ENCODE measurements at places on chromosomes 12 and 14.

DNA sequence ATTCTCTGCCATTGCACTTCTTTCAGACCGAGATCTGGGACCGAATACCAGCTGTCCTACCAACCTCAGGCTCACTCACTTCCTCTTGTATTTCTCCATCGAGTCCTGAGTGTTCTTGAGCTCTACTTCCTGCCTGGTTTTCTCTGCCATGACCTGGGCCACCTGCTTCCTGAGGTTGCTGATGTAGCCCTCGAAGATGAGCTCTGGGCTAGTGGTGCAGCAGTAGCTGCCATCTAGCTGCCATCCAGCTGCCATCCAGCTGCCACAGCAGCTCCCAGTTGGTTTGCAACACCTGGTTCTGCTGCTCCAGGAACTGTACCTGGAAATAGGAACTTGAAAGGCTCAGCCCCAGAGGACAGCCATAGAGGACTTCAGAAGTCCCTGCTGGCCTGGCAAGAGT lies 15.0 kb upstream of the KRT73 start:
- no peak for DNase-seq

DNA sequence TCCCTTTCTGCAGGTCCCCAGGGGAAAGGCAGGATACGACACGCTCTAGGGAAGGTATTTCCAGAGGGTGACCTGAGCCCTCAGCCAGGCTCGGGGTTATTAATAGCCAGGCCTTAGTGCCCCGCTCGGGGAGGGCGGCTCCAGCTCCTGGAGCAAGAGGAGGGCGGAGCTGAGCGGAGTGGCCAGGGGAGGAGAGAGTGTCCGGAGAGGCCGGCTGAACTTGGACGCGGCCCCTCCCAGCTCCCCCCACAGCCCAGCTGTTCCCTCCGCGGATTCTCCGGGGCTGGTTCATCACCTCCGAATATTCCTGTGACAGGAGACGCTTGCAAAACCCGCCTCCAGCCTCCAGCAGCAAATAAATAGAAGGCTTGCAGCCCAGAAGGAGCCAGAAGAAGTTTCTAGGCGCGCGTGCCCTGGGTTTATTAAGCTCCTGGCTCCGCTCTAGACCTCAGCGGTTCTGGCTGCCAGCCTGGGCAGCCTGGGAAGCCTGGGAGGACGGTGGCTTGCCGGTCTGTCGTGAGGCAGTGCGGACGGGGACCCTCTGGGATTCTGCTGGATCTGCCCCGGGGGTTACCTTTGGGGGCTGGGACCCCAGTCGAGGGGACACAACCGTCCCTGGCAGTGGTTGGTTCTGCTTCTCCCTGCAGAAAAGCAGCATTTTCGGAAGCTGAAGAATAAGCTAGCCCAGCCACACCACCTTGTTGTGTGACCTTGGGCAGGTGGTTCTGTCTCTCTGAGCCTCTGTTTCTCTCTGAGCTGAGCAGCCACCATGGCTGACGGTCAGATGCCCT lies at the start of gene HSPB8:
TSS of gene HSPB8 (plus strand) at position 388 of the 791 bp plus-strand sequence. CDS start at position 770, 382 bp downstream.
- DNase-seq: peak; percentile 94

- DNase-seq: peak; percentile 44
These were observed 50.1 kb downstream of the CRADD start for GRCh38 chr12:93727195-93727811.

DNA sequence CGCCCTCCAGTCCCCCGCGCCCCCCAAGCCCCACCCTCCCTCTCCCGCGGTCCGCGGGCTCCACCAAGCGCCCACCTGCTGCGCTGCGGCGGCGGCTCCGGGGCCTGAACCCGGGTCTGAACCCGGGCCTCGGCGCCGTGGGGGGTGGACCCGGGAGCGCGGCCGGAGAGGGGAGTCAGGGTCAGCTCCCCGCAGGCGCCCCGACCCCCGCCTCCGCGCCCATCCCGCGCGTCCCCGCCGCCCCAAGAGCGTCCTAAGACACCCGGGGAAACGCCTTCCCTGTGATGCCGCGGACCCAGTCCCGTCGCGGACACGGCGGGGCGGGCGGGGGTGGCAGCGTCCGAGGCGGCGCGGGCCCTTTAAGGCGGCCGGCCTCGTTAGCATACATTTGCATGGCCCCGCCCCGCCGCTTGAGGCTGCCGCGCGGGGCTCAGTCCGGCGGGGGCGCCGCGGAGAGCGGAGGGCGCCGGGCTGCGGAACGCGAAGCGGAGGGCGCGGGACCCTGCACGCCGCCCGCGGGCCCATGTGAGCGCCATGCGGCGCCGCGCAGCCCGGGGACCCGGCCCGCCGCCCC lies at the start of gene MMP17:
TSS of gene MMP17 (plus strand) at position 433 of the 574 bp plus-strand sequence. CDS start at position 535, 102 bp downstream.
- no peak for DNase-seq

- DNase-seq: no peak
These were observed 98.8 kb downstream of the DUSP6 start for GRCh38 chr12:89253488-89253887.

DNA sequence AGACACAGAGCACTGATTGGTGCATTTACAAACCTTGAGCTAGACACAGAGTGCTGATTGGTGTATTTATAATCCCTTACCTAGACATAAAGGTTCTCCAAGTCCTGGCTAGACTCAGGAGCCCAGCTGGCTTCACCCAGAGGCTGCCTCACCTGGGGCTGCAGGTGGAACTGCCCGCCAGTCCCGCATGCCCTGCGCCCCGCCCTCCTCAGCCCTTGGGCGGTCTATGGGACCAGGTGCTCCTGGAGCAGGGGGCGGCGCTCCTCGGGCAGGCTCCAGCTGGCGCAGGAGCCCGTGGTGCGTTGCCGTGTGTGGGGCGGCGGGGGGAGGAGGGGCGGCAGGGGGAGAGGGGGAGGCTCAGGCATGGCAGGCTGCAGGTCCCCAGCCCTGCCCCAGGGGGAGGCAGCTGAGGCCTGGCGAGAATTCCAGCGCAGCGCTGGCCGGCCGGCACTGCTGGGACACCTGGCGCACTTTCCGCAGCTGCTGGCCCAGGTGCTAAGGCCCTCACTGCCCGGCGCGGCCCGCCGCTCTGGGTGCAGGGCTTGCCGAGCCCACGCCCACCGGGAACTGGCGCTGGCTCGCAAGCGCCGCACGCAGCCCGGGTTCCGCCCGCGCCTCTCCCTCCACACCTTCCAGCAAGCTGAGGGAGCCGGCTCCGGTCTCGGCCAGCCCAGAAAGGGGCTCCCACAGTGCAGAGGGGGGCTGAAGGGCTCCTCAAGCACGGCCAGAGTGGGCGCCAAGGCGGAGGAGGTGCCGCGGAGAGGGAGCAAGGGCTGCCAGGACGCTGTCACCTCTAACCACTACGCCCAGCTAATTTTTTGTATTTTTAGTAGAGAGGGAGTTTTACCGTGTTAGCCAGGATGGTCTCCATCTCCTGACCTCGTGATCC lies 3.1 kb upstream of the SLCO1B3 start:
- DNase-seq: no peak

GRCh38 chr14:33978892-33979612 lies 28.2 kb upstream of the EGLN3 start:
- no peak for DNase-seq

GRCh38 chr14:78790271-78790670 lies 620.1 kb downstream of the NRXN3 start:
- no peak for DNase-seq

GRCh38 chr12:6541371-6542165 lies 7.3 kb downstream of the GAPDH start:
- DNase-seq: no peak

DNA sequence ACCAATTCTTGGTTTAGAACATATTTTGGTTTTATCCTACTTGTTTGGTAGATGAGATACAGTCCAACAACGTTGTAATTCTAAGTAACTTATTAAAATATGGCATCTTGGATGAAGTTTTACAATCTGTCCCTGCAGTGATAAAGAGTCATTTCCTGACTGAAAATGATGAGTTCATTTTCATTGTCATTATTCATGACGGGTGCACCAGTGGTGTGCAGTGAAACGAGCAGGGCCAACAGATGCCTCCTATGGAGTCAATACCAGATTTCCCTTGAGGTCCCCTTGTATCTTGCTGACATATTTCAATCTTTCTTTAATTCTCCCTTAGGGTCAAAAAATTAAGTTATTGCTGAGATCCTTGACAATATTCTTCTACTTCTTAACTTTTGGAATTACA lies 438.5 kb downstream of the LRIG3 start:
- no peak for DNase-seq

GRCh38 chr14:47390831-47391504 lies 284.4 kb downstream of the MDGA2 start:
- DNase-seq: no peak

GRCh38 chr14:58898655-58899316 lies 261.0 kb downstream of the DACT1 start:
- DNase-seq: no peak

GRCh38 chr12:113788020-113788856 lies 177.9 kb downstream of the RBM19 start:
- no peak for DNase-seq

DNA sequence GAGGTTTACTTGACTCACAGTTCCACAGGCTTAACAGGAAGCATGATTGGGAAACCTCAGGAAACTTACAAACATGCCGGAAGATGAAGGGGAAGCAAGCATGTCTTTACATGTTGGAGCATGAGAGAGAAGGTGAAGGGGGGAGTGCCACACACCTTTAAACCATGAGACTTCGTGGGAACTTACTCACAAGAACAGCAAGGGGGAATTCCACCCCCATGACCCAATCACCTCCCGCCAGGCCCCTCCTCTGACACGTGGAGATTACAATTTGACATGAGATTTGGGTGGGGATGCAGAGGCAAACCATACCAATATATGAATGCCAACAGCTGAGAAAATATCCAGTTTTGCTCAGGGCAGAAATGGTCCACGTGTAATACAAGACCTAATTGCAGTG lies 518.6 kb downstream of the VRK1 start:
- DNase-seq: no peak

DNA sequence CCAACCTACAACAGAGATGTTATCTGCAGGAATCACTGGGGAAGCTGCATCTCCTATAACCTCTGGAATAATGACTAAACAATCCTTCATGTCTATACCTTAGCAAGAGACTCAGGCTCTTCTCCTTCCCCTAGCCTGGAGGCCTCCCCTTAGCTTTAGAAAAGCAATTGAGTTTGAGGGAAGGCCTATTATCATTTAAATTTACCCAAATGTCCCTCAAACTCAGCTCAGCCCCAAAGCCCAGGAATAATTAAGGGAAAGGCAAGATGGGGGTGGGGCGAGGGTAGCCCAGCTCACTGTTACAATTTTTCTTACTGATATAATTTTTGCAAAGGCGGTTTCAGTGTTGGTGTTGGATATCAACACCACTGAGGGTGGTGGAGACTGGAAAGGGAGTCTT lies 151.4 kb upstream of the EEA1 start:
- no peak for DNase-seq

GRCh38 chr14:75515629-75515996 lies 6.7 kb upstream of the BATF start:
- no peak for DNase-seq

- no peak for DNase-seq
These were observed 484 bp downstream of the ALKBH1 start for GRCh38 chr14:77707355-77707723.

DNA sequence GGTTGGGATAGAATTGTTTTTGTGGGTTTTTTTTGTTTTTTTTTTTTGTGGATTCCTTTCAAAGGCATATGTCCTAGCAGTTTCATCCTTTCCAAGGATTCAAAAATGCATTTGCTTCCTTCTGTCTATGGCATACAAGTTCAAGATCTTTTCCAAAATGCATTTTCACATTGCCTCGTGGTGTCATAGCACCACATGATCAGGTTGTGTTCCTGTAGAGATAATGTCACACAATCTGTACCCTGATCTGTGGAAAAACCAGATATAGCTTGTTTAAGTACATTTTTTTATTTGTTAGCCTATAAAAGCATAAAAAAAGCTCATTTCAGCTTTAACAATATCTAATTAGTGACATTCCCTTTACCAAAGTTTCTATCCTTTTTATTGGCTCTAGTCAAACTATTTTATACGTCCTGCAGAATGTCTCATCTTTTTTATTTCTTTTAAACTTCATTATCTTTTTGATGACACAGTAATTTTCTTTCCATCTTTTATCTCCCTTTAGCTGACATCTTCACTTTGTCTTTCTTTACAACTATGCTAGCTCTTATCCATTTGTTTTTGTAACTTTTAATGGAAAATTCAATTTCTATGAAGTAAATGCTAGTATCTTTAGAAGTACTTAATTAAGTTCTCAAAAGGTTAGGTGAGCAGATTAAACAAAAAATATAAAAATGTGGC lies 106.0 kb upstream of the NOVA1 start:
- no peak for DNase-seq

DNA sequence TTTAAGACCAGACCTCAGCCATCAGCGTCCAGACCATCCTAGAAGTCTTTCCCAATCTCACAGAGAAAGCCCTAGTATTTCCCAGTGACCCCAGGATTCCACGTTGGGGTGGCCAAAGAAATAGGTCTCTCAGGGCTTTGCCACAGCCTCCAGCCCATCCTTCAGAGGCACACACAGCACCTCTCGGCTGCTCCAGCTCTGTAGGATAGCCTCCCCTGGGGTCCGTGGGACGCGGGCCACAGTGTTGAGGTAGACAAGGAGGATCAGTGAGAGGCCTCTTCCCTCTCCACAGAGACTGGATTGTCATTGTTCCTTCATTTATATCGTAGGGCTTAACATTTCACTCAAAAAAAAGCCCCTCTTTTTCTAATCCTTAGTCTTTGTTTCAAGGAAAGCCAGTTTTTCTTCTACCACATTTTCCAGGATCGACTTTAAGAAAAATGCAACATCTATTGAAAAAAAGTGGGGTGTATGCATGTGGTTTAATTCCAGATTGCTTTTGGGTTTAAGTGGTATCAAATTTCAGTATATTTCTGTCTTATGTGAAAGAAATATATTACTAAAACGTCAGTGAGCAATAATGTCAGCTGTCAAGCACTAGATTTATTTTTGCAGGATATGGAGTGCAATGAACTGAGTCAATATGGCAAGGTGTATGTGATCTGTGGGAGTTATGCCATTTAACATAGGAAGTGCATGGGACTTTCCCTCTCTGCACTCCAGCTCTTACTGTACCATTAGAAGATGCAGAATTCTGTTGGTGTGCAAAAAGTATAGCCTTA lies 187.5 kb downstream of the MSRB3 start:
- DNase-seq: no peak

DNA sequence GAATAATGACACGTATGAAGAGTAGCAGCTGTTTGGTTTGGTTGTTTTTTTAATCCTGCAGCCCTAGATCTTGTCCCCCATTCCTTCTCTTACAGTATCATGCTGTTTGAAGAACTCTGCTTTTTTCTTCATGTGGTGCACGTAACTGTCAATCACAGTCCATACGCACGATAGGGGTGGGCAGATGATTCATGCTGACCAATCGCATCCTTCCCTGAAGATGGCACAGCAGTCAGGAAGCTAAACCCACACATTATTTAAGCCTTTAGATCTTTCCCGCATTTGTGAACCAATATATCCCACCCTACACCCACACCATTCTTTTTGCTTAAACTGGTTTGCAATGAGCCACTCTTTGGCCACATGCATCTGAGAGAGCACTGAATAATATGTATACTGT lies 158.9 kb upstream of the PLEKHA5 start:
- DNase-seq: no peak

DNA sequence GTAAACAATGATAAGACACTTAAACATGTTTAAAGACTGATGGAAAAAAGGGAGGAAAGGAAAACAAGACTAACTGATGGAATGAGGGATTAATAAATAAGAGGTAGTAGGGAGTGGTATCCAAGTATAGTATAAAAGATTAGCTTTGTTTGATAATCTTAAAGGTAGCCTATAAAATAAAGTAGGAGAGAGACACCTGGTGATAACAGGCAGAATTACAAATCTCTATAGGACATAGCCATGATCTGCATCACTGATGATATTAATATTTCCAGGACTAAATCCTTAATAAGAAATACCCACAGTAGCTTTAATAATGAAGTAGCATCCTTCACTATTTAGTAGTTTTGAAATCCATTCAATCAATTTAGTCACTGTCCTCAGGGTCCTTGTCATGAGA lies 30.4 kb downstream of the DLGAP5 start:
- DNase-seq: no peak
